ENCODE measurements at places on chromosomes 3 and 15.

- no peaks in the 10 kb centered on the region for H3K4me1 ChIP-seq
- H3K27me3 ChIP-seq, result no peaks in the 10 kb centered on the region
- DNase-seq, result no peak
- no peak overlapping the region for H3K27ac ChIP-seq
- H3K4me3 ChIP-seq, result no peak overlapping the region
- no peaks in the 10 kb centered on the region for H3K36me3 ChIP-seq
Measured at GRCh38 chr15:78570710-78571109, 5.4 kb downstream of the CHRNA5 start.

GRCh38 chr3:114698146-114699105 lies 404.6 kb downstream of the TIGIT start:
- peaks cover 1% of the 10 kb centered on the region for H3K4me1 ChIP-seq
- H3K27me3 ChIP-seq, result no peaks in the 10 kb centered on the region
- H3K27ac ChIP-seq, result no peak overlapping the region
- no peak for DNase-seq

GRCh38 chr15:43253431-43254403 lies 13.0 kb downstream of the TGM5 start:
- no peaks in the 10 kb centered on the region for H3K4me1 ChIP-seq
- no peaks in the 10 kb centered on the region for H3K27me3 ChIP-seq
- H3K36me3 ChIP-seq, result no peaks in the 10 kb centered on the region
- DNase-seq, result no peak

- no peaks in the 10 kb centered on the region for H3K27me3 ChIP-seq
- peaks cover 4% of the 10 kb centered on the region for H3K36me3 ChIP-seq
- no peak overlapping the region for H3K4me3 ChIP-seq
- no peak overlapping the region for H3K27ac ChIP-seq
- peaks cover 23% of the 10 kb centered on the region for H3K4me1 ChIP-seq
- DNase-seq, result no peak
Measured at GRCh38 chr3:32857921-32858320, 40.1 kb downstream of the TRIM71 start.

- no peak for DNase-seq
- H3K27ac ChIP-seq, result no peak overlapping the region
- no peak overlapping the region for H3K4me3 ChIP-seq
- H3K4me1 ChIP-seq, result no peaks in the 10 kb centered on the region
- H3K27me3 ChIP-seq, result no peaks in the 10 kb centered on the region
Measured at GRCh38 chr15:31758126-31758525, 272.2 kb upstream of the CHRNA7 start.

GRCh38 chr3:49912881-49913281 lies 9.2 kb upstream of the MST1R start:
- H3K4me1 ChIP-seq, result peaks cover 5% of the 10 kb centered on the region
- 0 out of 2 replicates have a peak, but pooled peaks cover 2% of the 10 kb centered on the region for H3K27me3 ChIP-seq
- H3K27ac ChIP-seq, result no peak overlapping the region
- DNase-seq, result no peak
- H3K4me3 ChIP-seq, result no peak overlapping the region

GRCh38 chr3:195185583-195185982 lies 85.4 kb downstream of the XXYLT1 start:
- no peak overlapping the region for H3K27ac ChIP-seq
- H3K4me3 ChIP-seq, result no peak overlapping the region
- DNase-seq, result no peak
- H3K4me1 ChIP-seq, result peaks cover 2% of the 10 kb centered on the region
